ENCODE measurements at places on chromosomes 3 and 15. TPM values are rescaled to one million over a fixed set of nuclear protein-coding genes. Genes with fewer than 3 reads are reported as not detected.

DNA sequence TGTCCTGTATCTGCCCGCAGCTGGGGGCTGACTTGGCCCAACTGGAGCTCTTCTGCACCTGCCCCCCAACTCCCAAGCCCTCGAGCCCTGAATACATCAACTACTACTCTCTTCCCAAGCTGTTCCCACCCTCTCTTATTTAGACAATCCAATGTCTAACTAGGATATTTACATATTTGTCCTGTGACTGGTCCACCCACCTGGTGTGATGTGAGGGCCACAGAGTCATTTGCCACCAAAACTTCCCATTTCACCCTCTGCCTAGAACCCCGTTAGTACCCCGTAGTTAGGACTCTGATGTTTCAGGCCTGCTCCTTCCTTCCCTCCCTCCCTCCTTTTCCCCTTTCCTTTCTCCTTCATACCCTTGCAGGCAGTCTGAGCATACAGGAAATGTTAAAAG is 6.4 kb downstream of the CPLX3 start:
- H3K27me3 ChIP-seq = no peaks in the 10 kb centered on the region
- peaks cover 10% of the 10 kb centered on the region for H3K4me1 ChIP-seq

The SLC24A5 gene
- not detected for total RNA-seq

DNA sequence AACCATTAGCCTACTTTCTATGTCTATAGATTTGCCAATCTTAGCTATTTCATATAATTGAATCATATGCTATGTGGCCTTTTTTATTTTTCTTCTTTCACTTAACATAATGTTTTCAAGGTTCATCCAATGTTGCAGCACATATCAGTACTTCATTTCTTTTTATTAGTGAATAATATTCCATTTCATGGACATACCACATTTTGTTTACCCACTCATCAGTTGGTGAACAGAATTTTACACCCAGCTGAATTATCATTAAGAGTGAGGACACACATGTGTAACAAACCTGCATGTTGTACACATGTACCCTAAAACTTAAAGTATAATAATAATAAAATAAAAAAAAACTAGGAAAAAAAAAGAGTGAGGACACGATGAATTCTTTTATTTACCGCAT is 81.7 kb upstream of the C3orf80 start:
- H3K36me3 ChIP-seq = no peaks in the 10 kb centered on the region
- H3K27ac ChIP-seq = no peak overlapping the region
- H3K27me3 ChIP-seq = no peaks in the 10 kb centered on the region
- no peaks in the 10 kb centered on the region for H3K4me1 ChIP-seq
- H3K4me3 ChIP-seq = no peak overlapping the region
- no peak for DNase-seq

The PIF1 gene
- total RNA-seq = 2.3 TPM

DNA sequence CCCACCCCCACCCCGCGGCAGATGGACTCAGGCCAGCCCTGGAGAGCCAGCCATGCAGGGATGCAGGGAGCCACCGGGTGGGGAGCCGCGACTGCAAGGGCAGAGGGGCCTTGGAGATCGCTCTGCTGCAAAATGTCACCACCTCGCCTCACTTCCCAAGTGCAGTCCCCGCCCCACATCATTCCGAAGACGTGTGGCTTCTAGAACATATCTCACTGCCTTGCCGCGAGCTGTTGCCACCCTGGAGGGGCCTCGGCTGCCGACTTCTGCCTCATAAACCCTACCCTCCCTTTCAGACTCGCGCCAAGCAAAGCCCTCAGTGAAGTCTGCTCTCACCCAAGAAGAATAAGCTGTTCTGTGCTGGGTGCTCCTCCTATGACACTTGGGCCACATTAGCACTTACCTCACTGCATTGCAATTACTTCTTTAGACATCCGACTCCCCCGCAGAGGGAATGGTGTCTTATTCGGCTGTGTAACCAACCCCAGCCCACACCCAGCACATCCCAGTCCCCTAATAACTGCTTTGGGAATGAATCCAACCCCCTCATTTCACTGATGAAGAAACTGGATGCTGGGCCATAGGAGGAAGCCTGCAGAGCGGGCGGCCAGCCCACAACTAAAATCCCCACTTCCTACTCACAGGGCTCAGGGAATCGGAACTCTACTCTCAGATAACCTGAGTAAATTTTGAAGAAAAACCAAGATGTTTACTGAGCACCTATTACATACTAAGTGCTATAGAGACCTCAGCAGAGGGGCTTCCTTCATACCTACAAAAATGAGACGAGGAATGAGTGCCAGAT is 8.6 kb downstream of the TLE3 start:
- H3K27me3 ChIP-seq = no peaks in the 10 kb centered on the region
- H3K36me3 ChIP-seq = peaks cover 10% of the 10 kb centered on the region
- H3K4me3 ChIP-seq = peak overlapping the region; percentile 39
- no peak for DNase-seq
- peak overlapping the region; percentile 53 for H3K27ac ChIP-seq

GRCh38 chr15:38048001-38048455 is 113.6 kb downstream of the TMCO5A start:
- H3K36me3 ChIP-seq = no peaks in the 10 kb centered on the region

The ENTPD3 gene
- 2.0 TPM for total RNA-seq

DNA sequence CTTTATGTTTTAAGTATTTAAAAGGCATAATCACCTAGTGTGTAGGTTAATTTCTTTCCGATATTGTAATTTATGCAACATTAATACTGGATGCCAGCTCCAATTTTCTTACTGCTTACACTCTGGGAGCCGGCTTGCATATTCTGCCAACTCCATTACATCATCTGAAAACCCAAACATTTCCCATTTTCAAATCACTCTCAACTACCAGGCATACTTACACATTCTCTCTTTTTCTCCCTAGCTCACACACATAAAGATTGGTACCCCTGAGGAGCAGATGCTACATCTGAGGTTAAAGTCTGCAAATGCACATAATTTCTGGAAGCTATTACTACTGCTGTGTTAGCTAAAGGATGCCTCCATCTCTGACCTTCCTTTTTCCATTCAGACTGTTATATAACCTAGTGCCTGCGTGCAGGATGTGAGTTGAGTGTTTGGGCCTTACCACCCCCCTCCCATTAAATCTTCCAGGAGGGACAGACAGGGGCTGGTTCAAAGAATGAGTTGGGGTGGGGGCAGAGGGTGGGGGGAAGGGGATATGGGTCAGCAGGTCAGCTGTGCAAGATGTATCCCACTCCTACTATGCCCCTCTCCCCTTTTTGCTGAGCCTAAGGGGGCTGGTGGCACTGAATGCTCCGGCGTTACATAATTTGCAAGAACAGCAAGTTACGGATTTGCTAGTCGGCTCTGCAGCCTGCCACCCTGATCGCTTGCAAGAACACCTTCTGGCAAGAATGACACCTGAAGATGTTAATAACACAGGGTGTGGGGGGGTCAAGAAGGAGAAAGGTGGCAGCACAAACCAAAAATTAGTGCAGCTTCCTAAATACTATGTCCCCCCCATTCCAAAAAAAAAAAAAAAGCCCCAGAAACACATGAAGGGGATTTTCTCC is 2.5 kb downstream of the RORA start:
- no peaks in the 10 kb centered on the region for H3K27me3 ChIP-seq
- peak overlapping the region; percentile 76 for H3K4me3 ChIP-seq
- H3K27ac ChIP-seq = peak overlapping the region; percentile 74
- peaks cover 8% of the 10 kb centered on the region for H3K4me1 ChIP-seq

The CP gene
- 8.1 TPM for total RNA-seq

The NAALADL2 gene
- 10.7 TPM for total RNA-seq

GRCh38 chr15:70062321-70062956 is 35.3 kb downstream of the TLE3 start:
- peaks cover 38% of the 10 kb centered on the region for H3K4me1 ChIP-seq
- H3K4me3 ChIP-seq = peak overlapping the region; percentile 29
- H3K36me3 ChIP-seq = peaks cover 37% of the 10 kb centered on the region
- no peaks in the 10 kb centered on the region for H3K27me3 ChIP-seq

- H3K36me3 ChIP-seq = no peaks in the 10 kb centered on the region
- H3K4me3 ChIP-seq = no peak overlapping the region
- DNase-seq = no peak
- H3K27me3 ChIP-seq = no peaks in the 10 kb centered on the region
Measured at GRCh38 chr15:56894601-56895000, 23.8 kb upstream of the TCF12 start.

The MAP6D1 gene
- 2.5 TPM for total RNA-seq

The HYAL2 gene
- 114 TPM for total RNA-seq

The TRPM1 gene
- not detected for total RNA-seq

GRCh38 chr3:148990236-148990635 is 1.1 kb upstream of the GYG1 start:
- H3K27ac ChIP-seq = peak overlapping the region; percentile 99
- no peaks in the 10 kb centered on the region for H3K27me3 ChIP-seq
- no peak overlapping the region for H3K4me3 ChIP-seq
- H3K4me1 ChIP-seq = peaks cover 35% of the 10 kb centered on the region
- DNase-seq = no peak

GRCh38 chr3:5774337-5774736 is 586.8 kb downstream of the EDEM1 start:
- no peak overlapping the region for H3K27ac ChIP-seq
- no peak for DNase-seq
- H3K4me3 ChIP-seq = no peak overlapping the region
- H3K36me3 ChIP-seq = no peaks in the 10 kb centered on the region

The PRSS50 gene
- not detected for total RNA-seq

GRCh38 chr3:142022381-142022780 is 127.0 kb downstream of the TFDP2 start:
- no peak overlapping the region for H3K4me3 ChIP-seq
- no peaks in the 10 kb centered on the region for H3K27me3 ChIP-seq
- DNase-seq = no peak
- no peak overlapping the region for H3K27ac ChIP-seq
- peaks cover 4% of the 10 kb centered on the region for H3K36me3 ChIP-seq

DNA sequence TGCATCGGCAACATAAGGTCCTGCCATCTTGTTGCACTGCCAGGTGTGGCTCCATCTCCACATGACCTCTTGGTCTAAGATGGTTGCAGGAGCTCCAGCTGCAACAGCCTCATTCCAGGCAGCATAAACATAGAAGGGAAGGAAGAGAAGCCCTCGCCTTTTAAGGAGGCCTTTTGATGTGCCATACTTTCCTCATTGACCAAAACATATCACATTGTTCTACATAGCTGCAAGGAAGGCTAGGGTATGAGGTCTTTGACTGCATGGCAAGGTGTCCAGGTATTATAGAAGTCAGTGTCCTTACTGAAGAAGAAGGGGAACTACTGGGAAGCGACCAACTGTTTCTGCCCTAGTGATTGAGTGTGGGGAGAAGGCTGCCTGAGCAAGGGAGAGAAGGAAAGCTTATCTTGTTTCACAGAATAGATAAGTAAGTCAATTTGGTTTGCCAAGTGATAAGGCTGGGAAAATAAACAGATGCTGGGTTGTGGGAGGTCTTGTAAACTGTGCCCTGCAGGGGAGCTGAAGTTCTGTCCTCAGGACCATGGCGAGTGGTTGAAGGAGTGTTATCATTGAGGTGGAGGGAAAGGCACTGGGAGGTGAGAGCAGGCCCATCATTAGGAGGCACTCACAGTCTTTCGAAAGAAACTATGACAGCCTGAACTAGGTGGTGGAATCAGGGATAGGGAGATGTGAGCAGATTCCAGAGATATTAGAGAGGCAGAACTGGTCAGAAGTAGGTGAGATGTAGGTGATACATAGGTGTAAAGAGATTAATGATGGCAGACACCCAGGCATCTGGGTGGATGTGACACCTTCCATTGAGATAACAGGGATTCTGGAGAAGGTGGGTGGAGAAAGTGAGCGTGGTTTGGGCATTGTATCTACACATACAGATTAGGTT is 93.8 kb upstream of the IGF1R start:
- H3K4me1 ChIP-seq = no peaks in the 10 kb centered on the region
- H3K27ac ChIP-seq = no peak overlapping the region

DNA sequence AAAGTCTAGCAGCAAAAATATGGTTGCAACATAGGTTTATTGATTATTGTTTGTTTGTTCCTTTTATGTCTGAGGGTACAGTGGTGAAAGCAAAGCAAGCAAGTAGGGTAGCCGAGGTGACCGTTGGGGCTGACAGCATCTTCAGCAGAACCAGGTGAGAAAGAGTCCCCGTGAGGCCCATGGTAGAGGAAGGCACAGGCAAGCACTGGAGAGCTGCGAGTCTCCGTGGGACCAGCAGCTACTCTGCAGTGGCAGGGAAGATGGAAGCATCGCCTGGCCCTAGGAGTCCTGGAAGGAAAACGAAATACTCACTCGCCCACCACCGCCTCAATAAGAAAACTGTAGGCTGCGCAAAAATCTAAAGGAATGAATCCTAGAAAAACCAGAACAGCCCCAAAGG is 25.3 kb upstream of the GABRA5 start:
- DNase-seq = no peak
- no peaks in the 10 kb centered on the region for H3K4me1 ChIP-seq
- H3K36me3 ChIP-seq = no peaks in the 10 kb centered on the region
- no peak overlapping the region for H3K27ac ChIP-seq
- no peak overlapping the region for H3K4me3 ChIP-seq

Measured in esophagus muscularis mucosa (tissue), 4 donors.